ENCODE measurements at places on chromosomes 1 and 21. TPM values are rescaled to one million over a fixed set of nuclear protein-coding genes. Genes with fewer than 3 reads are reported as not detected.

FAAH gene
- total RNA-seq = 3.8 TPM

SLC30A7 gene
- total RNA-seq = 70.4 TPM

ALX3 gene
- total RNA-seq = not detected

CFAP74 gene
- total RNA-seq = not detected

LIPI gene
- not detected for total RNA-seq

DNA sequence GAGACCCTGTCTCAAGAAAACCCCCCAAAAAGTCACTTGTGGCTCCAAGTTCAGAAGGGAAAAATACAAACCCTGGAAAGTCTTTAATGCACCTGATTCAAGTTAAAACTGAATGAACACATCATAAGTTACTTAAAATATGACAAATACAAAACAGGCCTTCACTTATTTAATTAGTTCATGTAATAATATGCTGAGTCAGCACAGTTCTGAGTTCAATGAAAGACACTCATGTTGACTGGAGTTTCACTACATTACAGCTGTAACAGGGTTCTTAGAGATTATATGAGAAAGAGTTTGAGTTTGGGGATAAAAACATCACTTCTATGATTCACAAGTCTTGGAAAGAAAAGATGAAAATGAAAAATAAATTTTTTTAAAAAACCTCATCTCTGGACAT, 51.0 kb downstream of the DEGS1 start:
- DNase-seq = no peak

DNA sequence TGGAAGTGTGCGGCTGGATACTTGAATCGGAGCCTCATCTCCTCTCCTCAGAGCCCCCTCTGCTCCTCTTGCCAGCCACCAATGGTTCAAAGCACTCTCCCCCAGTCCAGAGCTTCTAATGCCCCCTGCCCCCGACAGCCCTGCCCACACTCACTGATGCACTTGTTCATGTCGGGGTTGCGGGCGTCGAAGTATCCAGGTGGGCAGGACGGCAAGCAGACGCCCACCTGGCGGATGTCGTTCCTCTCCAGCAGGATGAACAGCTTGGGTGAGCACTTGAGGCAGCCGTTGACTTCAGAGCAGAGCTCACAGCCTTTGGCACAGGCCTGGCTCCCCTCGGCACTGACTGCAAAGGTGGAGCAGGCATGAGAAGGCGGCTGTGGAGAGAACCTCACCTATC, 18.4 kb downstream of the RSPO1 start:
- DNase-seq = no peak

GRCh38 chr1:114234408-114235124, 80.9 kb upstream of the SYT6 start:
- DNase-seq = no peak

GRCh38 chr1:22295856-22296255, 153.0 kb upstream of the WNT4 start:
- no peak for DNase-seq

DNA sequence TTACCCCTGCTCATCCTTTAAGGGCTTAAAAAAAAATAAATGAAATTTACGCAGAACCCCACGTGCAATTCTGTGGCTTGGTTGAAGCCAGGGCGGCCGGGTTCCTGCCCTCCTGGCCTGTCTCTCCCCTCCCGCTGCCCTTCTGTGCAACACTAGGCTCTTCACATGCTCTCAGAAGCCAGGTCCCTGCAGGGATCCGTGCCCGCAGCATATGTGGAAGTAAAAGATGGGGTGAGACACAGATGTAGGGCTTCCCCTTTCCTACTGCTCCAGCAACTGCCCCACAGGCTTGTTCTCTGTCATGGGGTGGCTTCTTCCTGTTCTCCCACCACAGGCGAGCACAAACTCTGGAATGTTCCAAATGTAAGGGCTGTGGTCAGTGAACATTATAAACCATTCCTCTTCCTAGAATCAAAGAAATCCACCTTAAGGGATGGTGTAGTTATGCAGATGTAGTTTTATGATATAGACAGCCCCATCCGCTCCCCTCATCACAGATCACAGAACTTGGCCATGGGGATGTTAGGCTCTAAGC, 535.4 kb downstream of the KIF26B start:
- DNase-seq = no peak

GRCh38 chr21:40929833-40930232, 82.9 kb upstream of the DSCAM start:
- no peak for DNase-seq

GRCh38 chr1:88421997-88422396, 262.1 kb upstream of the PKN2 start:
- DNase-seq = no peak

DNA sequence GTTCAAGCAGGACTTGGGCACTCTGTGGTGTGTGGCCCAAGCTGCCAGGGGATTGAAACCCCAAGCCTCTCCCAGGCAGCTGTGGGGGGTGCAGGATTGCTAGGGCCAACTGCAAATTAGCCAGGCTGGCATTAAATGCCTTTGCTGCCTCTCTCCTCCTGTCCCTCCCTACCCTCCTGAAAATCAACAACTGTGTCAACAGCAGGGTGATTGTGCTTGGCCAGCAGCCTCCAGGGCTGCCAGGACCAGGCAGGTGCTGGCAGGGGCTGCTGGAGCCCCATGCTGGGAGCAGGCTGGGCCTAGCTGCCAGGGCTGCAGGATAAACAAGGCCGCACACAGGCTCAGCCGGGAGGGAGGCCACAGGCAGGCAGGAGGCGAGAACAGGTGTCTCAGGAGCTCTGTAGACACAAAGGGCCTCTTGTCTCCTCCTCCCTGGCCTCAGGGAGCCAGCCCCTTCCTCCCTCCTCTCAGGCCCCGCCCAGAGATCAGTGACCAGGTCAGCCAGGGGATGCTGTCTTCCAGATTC, 11.4 kb downstream of the SOX13 start:
- DNase-seq = no peak

DNA sequence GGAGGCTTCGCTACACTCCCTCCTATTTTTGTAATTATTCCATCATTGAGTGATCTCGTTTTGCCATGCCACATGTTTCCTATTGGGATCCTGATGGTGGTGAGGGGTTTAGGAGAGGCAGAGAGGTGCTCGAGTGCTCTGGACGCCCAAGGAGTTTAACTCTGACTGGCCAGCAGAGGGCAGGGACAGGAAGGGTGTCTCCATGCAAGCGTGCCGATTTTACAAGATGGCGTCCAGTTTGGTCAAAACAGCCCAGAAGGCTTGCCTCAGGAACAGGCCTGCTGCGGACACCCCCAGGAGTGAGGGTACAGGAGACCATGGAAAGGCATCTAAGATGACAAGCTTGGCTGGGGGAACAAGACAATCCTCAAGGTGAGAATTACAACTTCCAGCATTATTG, 33.8 kb upstream of the KCNE2 start:
- no peak for DNase-seq

DNA sequence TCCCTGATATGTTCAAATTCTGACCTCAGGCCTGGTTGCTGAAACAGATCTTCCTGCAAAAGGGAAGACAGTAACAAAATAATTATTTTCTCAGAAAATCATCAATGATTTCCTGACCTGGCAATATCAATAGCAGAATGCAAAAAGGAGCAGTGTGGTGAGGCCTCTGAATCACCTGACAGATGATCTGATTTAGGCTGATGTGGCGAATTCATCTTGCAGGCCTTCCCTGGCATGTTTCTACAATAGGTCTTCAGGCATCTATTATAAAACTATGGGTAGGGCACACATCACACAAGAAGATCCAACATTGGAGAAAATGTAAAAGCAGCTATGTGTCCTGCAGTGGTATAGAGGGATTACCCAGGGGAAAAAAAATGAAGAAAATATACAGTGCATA, 7.1 kb upstream of the MTF1 start:
- DNase-seq = no peak

- DNase-seq = peak; percentile 56
These were observed 82.1 kb upstream of the DUSP10 start for GRCh38 chr1:221824025-221824424.

DNA sequence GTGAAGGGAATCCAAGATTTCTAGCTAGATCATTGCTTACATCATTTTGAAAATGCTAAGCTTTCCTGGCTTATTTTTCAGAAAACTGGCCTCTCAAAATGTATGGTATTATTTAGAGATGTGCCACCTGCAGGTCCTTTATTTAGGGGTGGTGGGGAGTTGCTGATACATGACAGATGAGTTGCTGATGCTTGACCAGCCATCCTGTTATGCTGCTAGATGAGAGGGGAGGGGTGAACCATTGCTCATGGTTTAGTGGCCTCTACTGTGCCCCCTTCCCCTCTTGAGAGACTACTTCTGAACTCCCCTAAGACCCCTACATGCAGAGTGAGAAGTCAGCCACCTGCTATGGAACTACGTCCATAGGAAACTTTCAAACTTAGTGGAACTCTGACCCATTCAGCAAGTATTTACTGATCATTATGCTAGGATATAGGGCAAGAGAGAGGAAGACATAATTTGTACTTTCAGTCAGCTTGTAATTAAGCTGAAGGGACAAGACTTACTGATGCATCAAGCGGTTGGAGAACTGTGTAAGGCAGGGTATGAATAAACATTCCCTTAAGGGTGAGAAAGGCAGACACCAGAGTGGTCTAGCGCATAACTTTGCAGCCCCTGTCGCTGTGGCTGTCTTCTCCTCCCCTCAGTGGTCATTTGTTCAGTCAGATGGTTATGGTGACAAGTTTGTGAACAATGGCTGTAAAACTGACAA, 34.6 kb downstream of the SLAMF6 start:
- no peak for DNase-seq

DNA sequence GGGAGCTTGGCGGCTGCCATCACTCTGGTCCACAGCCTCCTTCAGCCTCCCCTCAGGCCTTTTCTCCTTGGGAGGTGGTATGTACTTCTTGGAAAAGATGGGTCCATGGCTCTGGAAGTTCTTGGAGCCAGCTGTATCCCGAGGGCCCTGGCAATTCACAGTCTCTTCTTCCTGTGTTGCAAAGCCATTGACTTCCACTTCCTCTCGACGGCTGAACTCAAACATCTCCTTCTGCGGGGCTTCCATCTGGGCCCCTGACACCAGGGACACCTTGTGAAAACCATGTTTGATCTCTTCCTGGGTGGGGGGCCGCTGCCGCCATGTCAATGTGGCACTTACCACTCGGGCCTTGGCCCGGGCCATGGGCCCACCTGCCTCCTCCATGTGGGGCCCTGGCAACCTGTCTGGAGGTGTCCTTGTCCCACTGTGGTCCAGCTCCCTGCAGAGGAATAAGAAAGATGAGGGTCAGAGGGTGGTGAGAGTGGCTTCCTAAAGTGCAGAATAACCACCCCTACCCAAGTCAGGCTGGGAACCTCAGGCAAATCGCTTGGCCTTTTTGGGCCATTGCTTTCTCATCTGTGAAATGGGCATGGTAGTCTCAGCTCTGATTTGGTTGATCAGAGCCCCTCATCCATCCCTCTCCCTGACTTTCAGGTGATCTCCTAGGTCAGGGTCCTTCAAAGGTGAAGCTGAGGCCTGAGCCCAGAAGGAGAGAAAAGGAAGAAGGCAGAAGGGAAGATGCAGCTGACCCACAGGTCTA, 7.5 kb downstream of the CRYBG2 start:
- DNase-seq = no peak

- no peak for DNase-seq
These were observed 244.7 kb downstream of the MRPL39 start for GRCh38 chr21:25362375-25363267.

- DNase-seq = no peak
These were observed 2.2 kb downstream of the DHCR24 start for GRCh38 chr1:54884768-54885167.

DNA sequence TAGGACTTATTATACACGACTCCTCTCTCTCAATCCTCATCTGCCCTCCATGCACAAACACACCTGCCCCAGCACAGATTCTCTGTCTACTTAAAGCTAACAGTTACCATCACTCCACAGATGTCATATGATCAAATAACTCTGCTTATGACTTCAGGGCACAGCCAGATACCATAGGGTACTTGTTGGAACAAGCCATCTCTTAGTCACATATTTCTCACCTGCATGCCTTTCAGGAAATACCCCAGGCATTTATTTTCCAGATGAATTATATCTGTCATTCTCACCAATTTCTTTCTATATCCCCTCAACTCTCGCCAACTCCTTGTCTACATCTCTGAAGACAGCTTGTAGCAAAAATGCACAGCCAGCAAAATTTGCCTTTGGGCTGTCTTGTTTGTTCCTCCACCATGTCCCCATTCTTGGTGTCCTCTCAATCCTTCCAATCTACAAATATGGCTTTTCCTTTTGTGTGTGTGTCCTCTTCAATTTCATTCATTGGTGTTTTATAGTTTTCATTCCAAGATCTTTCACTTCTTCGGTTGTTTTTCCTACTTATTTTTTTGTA, 353.9 kb upstream of the CAMK1G start:
- no peak for DNase-seq

DNA sequence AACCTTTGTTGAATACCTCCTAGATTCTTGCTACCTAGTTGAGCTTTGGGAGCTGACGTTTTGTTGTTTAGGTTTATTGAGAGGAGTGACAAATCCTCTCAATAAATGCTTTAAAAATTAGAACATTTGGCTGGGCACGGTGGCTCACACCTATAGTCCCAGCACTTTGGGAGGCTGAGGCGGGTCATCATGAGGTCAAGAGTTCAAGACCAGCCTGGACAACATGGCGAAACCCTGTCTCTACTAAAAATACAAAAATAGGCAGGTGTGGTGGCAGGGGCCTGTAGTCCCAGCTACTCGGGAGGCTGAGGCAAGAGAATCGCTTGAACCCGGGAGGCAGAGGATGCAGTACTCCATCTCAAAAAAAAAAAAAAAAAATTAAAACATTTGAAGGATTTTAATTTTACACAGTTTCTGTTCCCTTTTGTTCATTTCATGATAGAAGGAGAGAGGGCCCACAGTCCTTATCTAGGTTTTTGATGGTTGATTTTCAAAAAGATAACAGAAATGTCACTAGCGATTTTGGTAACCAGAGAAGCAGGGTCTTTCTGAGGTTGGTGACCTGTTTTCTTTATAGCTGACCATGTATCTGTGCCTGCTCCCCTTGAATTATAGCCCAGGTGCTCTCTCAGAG, 44.2 kb upstream of the PIGV start:
- no peak for DNase-seq

Data from Daoy (cell line).